ENCODE measurements at places on chromosomes 3 and 15. TPM values are rescaled to one million over a fixed set of nuclear protein-coding genes. Genes with fewer than 3 reads are reported as not detected.

The NEK11 gene
- total RNA-seq, result 1.0 TPM

The ANKRD34C gene
- total RNA-seq, result not detected

DNA sequence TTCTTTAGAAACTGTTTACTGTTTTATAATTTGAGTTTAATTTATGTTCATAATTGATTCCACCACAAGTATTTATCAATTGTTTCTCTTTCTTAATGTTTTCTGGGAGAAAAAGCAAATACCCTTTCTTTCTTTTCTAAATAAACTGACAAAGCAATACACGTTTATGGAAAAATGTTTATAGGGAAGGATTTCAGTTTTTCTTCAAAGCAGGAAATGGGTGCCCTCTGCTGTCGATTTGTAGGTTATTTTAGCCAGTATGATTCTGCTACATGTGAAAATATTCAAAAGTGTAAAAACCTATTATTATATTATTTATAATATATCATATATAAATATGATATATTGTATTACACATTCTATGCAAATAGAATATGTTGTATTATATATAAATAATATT is 921.0 kb upstream of the ROBO1 start:
- DNase-seq, result no peak

DNA sequence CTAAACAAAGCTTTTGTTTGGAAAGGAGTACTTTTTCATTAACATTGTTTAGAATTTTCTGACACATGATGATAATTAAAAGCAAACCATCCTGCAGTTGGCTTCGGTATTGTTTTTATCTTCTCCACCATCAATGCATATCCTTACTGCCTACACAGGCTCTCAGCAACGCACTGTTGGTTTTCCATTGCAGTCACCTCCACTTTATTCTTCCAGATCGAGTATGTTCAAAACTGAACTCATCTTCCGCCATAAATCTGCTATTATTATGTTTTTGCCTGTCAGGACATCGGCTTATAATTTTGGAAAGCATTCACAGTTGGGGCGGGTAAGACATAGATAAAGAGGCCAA is 589 bp upstream of the SENP5 start:
- DNase-seq, result no peak

GRCh38 chr3:104892044-104892443 is 474.7 kb upstream of the ALCAM start:
- no peak for DNase-seq
